GM04504 (cell line): ENCODE measurements at places on chromosomes 3 and 15.

DNA sequence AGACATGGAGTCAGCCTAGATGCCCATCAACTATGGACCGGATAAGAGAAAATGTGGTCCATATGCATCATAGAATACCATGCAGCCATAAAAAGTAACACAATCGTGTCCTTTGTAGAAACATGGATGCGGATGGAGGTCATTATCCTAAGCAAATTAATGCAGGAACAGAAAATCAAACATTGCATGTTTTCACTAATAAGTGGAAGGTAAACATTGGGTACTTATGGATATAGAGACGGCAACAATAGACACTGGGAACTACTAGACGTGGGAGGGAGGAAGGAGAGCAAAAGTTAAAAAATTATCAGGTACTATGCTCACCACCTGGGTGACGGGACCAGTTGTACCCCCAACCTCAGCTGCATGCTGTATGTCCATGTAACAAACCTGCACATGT, 2.5 kb downstream of the PLD1 start:
- no peak for DNase-seq

GRCh38 chr3:54733106-54734006, 194.5 kb downstream of the LRTM1 start:
- no peak for DNase-seq

DNA sequence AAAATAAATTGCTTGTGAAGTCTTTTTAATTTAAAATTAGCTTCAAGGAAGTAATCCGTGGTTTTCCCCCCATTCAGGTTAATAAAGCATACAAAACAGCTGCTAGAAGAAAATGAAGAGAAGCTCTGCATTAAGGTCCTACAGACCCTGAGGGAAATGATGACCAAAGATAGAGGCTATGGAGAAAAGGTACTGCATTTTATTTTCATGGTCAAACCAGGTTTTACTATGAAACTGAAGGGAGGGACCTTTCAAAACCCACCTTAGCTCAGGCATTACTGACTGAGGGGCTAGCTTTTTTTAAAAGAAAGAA, 218.5 kb downstream of the ITPR1 start:
- DNase-seq = no peak

GRCh38 chr3:51245867-51246266, 139.2 kb upstream of the MANF start:
- no peak for DNase-seq

- no peak for DNase-seq
Observed at GRCh38 chr3:78304115-78304514, 1264.2 kb downstream of the ROBO2 start.

DNA sequence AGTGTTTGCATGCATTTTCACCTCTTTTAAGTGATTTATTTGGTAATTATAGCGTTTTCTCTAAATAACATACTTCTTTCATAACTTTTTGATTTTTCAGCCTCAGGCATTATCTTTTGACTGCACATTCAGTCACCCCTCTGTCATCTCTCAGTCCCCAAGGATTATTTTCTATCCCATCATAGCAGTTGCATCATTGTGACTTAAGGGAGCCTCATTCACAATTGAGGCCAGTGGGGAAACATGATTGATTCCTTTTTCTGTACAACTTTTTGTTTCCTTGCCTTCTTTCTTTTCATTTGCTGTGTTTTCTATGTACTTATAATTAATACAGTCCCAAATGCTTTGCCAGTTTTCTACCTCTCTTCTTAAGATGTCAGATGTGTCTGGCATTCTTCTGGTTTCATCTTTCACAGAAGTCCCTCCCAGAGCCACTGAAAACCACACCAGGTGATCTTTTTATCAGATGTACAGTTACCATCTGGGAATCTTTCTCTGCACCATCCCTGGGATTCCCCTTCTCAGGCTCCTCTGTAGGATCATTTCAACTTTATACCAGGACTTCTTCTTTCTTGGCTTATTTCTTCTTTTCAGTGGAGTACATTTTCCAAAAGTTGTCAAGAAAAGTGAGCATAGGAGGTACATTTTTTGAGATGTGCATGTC, 151.4 kb downstream of the RAP2B start:
- no peak for DNase-seq

DNA sequence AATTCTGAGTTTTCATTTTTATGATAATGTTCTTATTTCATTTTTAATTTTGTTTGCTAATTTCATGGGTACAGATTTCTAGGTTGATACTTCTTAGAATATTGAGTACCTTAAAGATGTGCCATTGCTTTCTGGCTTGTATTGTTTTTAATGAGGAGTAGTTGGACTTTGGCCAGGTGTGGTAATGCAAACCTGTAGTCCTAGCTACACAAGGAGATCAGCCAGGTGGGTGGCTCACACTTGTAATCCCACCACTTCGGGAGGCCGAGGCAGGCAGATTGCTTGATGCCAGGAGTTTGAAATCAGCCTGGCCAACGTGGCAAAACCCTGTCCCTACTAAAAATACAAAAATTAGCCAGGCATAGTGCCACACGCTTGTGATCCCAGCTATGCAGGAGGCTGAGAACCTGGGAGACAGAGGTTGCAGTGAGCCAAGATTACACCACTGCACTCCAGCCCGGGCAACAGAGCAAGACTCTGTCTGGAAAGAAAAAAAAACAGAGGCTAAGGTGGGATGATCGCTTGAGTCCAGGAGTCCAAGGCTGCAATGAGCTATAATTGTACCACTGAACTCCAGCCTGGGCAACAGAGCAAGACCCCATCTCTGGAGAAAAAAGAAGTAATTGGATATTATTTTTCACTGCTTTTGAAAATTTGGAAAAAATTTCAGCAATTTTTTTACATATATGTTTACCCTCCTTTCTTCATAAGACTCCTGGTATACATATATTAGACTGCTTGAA, 198.0 kb downstream of the ALCAM start:
- DNase-seq = no peak

DNA sequence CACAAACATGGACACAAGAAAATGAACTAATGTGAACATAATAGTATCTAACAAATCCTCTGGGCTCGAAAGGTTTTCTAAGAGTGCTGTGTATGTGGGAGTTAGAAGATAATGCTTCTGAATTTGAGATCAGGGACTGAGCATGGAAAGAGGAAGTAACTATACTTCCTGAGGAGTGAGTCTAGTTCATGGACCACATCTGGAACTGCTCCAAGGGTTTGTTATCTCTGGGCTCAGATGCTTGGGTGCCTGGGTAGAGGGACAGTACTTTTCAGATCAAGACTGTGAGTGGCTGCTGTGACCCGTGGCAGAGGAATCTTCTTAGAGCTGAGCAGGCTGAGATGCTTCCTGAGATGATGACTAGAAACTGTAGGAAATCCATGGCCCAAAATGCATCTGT, 28.5 kb downstream of the TBC1D23 start:
- DNase-seq = no peak
